ENCODE measurements at places on chromosomes 13 and 19. TPM values are rescaled to one million over a fixed set of nuclear protein-coding genes. Genes with fewer than 3 reads are reported as not detected.

DNA sequence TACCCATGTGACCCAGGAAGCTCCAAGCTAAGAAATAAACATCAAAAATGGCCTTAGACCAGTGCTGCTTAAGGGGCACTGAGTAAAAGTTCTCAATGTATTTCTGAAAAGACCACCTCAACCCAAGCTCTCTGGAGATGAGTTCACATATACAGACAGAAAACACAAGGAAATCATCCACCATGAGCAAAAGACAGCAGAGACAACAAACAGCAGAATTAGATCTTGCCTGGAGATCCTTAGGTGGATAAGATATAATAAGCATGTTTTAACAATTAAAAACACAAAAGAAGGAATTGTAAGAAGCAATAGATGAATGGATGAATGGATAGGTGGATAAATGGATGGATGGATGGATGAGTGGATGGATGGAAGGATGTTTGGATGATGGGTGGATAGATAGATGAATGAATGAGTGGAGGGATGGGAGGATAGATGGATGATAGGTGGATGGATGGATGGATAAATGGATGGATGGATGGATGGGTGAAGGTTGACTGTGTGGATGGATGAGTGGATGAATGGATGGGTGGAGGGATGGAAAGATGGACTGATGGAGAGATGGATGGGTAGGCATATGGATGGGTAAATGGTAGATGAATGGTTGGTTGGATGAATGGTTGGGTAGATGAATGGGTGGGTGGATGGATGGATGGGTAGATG lies 9.6 kb upstream of the NMRK2 start:
- no peaks in the 10 kb centered on the region for H3K4me1 ChIP-seq
- H3K27ac ChIP-seq: no peak overlapping the region
- H3K4me3 ChIP-seq: no peak overlapping the region
- DNase-seq: no peak
- H3K36me3 ChIP-seq: no peaks in the 10 kb centered on the region

GRCh38 chr19:7605490-7606222 lies 10.0 kb downstream of the CAMSAP3 start:
- no peak overlapping the region for H3K4me3 ChIP-seq
- no peaks in the 10 kb centered on the region for H3K4me1 ChIP-seq
- no peak overlapping the region for H3K27ac ChIP-seq
- no peaks in the 10 kb centered on the region for H3K27me3 ChIP-seq
- peak; percentile 29 for DNase-seq

- no peaks in the 10 kb centered on the region for H3K27me3 ChIP-seq
- no peak overlapping the region for H3K4me3 ChIP-seq
- no peak overlapping the region for H3K27ac ChIP-seq
- H3K4me1 ChIP-seq: no peaks in the 10 kb centered on the region
- no peaks in the 10 kb centered on the region for H3K36me3 ChIP-seq
- DNase-seq: no peak
These were observed 232.6 kb downstream of the UQCRFS1 start for GRCh38 chr19:28980236-28980868.

- DNase-seq: no peak
- H3K36me3 ChIP-seq: no peaks in the 10 kb centered on the region
- peaks cover 8% of the 10 kb centered on the region for H3K27me3 ChIP-seq
These were observed 21.5 kb downstream of the NFIX start for GRCh38 chr19:13016628-13017305.

- no peak for DNase-seq
- no peak overlapping the region for H3K27ac ChIP-seq
- no peak overlapping the region for H3K4me3 ChIP-seq
- H3K4me1 ChIP-seq: no peaks in the 10 kb centered on the region
- no peaks in the 10 kb centered on the region for H3K36me3 ChIP-seq
These were observed 218.4 kb downstream of the B3GLCT start for GRCh38 chr13:31418186-31418585.

DNA sequence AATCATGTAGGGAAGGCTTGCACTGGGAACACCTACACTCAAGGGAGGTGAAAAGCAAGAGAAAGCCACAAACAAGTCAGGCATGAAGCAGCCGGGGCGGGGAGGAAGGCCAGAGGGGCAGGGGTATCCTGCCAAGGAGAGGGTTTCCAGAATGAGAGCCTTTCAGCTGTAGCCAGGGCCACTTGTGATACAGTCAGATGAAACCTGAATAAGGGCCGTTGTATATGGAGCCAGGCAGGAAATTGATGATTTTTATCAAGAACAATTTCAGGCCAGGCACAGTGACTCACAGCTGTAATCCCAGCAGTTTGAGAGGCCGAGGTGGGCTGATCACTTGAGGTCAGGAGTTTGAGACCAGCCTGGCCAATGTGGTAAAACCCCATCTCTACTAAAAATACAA lies 4.4 kb downstream of the TRPM4 start:
- no peak overlapping the region for H3K27ac ChIP-seq
- no peak overlapping the region for H3K4me3 ChIP-seq
- no peaks in the 10 kb centered on the region for H3K27me3 ChIP-seq
- H3K4me1 ChIP-seq: peaks cover 20% of the 10 kb centered on the region

DNA sequence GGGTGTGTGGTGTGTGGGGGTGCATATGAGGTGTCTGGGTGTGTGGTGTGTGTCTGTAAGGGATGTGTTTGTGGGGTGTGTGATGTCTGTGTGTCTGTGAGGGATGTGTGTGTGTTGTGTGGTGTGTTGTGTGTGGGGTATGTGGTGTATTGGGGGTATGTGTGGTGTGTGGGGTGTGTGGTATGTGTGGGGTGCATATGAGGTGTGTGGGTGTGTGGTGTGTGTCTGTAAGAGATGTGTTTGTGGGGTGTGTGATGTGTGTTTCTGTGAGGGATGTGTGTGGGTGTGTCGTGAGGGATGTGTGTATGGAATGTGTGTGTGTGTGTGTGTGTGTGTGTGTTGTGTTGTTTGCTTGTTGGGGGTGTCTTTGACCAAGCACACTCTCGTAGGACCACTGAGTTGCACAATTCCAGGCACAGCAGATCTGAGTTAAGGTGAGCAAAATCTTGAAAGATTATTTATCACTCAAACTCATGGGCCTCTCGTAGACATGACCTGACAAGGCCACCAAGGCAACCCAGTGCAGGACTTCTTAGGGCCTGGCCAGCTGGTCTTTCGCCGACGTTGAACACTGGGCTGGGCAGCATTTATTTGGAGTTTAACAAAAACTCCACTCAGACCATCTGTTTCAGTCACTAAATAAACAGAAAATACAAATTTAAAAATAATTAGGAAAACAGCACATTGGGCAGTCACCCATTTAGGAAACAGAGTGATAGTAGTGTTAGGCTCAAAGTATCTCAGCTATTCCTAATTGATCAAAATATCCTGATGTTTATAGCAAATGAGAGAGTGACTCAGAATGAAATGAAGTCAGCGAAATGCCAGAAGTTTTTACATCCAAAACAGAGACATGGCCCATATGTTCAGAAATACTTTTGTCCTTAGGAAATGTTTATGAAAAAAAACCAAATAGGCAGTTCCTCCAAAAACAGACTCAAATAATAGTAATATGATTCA lies 301.1 kb downstream of the FGF9 start:
- no peaks in the 10 kb centered on the region for H3K27me3 ChIP-seq
- DNase-seq: no peak

DNA sequence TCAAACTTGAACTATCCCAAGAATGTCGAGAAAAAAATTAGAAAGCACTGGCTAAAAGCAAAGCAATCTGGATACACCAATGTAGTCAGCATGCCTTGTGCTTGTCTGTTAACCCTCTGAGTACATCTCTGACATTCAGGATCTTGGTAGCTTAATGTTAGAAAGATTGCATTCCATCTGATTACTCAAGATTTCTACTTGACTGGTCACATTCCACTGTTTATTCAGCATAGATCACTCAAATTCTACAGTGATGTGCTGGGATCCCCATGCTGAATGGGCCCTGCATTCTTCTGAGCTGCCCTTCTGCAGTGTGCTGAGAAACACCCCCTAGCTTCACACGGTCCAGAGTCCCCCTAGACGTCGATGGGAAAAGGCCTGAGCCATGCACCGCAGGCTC lies 295.4 kb upstream of the MAB21L1 start:
- no peak overlapping the region for H3K4me3 ChIP-seq
- no peaks in the 10 kb centered on the region for H3K4me1 ChIP-seq
- peaks cover 4% of the 10 kb centered on the region for H3K27me3 ChIP-seq

- peaks cover 7% of the 10 kb centered on the region for H3K36me3 ChIP-seq
- H3K4me3 ChIP-seq: no peak overlapping the region
- H3K27me3 ChIP-seq: no peaks in the 10 kb centered on the region
- peaks cover 8% of the 10 kb centered on the region for H3K4me1 ChIP-seq
These were observed 1.4 kb upstream of the LRG1 start for GRCh38 chr19:4541114-4541805.

DNA sequence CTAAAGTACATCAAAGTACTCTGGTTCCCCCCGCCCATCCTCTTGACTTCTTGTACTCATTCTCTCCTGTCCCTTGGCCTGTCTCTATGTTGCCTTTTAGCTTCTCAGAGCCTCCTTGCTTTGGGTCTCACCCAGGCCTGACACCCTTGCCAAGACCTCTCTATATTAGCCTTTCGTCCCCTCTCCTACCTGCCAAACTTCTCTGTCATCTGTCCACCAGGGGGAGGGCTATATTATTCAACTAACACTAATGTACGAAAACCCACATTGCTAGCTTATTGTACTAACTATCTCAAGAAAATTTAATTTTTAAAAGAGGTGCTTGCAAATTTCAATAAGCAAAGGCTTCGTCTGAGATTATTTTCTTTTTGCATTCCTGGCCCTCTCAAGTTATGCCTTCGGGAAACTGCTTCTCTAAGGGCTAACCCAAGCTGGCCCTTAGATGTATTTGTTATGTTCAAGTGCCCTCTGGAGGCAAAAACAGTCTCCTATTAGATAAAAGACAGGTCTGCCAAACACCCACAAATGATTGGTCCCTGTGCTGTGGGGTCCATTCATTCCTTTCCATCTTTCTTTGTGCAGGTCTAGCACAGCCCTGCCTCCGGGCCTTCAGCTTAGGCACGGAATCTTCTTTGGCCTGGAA lies 6.3 kb upstream of the MRPS31 start:
- H3K27me3 ChIP-seq: no peaks in the 10 kb centered on the region
- H3K4me3 ChIP-seq: no peak overlapping the region
- peaks cover 9% of the 10 kb centered on the region for H3K4me1 ChIP-seq
- peak overlapping the region; percentile 27 for H3K27ac ChIP-seq
- DNase-seq: peak; percentile 70

DNA sequence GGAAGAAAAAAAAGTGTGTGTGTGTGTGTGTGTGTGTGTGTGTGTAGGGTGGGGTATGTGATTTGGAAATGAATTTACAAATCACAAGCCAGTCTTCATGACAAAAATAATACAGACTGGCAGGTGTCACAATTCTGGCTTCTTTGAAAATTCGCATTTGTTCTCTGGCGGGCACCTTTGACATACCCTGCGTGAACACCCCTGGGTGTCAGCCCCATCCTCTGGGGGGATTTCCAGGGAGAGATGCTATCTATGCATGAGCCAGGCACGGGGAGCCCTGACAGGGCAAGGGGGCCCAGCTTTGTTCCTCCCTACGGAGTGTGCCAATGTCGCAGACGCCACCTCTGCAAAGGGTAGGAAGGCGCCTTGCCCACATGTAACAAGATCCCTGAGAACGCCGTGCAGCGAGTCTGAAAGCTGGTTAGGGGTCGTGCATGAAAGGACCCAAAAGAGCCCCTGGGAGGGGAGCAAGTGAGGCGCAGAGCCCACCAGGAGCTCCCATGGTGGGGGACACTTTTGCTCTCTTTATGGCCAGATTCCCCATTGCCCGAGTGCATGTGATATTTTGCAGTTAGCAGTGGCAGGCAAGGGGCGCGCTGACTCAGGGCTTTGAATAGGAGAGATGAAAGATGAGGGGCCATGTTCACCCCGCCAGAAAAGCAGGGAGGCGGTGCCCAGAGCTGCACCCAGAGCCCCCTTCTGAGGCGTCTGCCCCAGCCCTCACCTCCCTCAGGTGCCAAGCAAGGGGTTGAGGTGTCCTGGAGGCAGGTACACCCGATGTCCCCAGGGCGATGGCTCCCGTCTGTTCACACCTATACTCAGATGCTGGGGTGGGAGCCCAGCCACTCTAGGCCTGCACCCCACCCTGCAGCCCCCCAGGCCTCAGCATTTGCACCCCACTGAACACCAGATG lies 45.3 kb downstream of the KLF2 start:
- H3K4me1 ChIP-seq: peaks cover 13% of the 10 kb centered on the region
- DNase-seq: no peak
- H3K36me3 ChIP-seq: no peaks in the 10 kb centered on the region

DNA sequence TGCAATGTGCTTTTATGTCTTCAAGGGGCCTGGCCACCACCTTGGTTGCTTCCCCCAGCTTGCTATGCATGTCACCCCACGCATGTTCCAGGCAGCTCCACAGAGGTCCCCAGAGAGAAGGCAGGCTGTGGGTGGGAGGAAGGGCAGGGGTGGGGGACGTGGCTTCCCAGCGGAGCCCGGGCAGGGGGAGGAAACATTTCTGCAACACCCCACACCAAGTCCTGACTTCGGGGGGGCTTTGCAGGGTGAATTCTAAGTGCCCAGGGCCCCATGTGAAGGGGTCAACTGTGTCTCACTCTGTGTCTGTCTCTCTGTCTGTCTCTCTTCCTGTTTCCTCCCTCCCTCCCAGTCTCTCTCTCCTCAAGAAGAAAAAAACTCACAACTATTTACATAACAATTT lies 39.6 kb downstream of the LTBP4 start:
- H3K36me3 ChIP-seq: no peaks in the 10 kb centered on the region
- no peaks in the 10 kb centered on the region for H3K27me3 ChIP-seq
- H3K4me1 ChIP-seq: peaks cover 14% of the 10 kb centered on the region
- peak overlapping the region; percentile 10 for H3K27ac ChIP-seq
- peak; percentile 19 for DNase-seq
- no peak overlapping the region for H3K4me3 ChIP-seq

GRCh38 chr19:49594993-49595818 lies 4.2 kb downstream of the PRR12 start:
- H3K4me3 ChIP-seq: no peak overlapping the region
- no peak for DNase-seq
- H3K27me3 ChIP-seq: no peaks in the 10 kb centered on the region
- H3K27ac ChIP-seq: no peak overlapping the region

GRCh38 chr13:48507021-48507420 lies 25.9 kb downstream of the RCBTB2 start:
- no peaks in the 10 kb centered on the region for H3K36me3 ChIP-seq
- H3K27ac ChIP-seq: no peak overlapping the region
- H3K4me1 ChIP-seq: peaks cover 7% of the 10 kb centered on the region
- H3K27me3 ChIP-seq: no peaks in the 10 kb centered on the region

The KLK15 gene
- not detected for total RNA-seq

The CFD gene
- 0.40 TPM for total RNA-seq

The CATSPERD gene
- not detected for total RNA-seq
